ENCODE measurements at places on chromosomes 6 and 20.

DNA sequence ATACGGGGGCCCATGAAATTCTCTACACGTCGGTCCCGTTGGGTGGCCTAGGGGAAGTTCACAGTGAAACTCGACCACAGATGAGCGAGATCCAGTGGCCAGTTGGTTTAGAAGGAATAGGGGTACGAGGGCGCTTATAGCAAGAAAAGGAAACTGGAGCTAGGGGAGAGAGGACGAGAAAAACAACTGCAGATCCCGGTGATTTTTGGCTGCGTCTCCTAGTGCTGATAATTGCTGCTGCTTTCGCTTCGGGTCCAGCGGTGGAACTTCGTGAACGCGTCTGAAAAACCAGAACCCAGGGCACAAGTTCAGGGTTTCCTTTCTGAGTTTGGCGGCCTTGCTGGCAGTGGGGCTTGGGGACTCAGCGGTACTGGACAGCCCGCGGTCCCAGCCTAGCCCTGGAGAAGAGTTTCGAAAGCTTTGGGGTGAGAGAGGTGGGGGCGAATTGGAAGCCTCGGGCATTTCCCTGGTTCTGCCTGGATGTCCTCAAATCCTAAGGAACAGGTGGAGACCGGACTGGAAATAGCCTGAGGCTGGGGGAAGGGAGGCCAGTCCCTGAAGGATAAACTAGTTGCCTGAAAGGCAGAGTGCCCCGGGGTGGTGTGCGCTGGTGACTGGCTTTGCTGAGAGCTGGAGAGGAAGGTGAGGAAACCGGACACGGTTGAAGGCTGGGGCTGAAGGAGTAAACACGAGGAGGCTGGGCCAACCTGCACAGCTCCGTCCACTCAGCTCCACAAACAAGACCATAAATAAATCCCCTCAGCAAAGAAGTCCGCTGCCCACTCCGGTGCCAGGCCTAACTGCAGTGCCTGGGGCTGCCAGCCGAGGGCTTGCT is 793 bp downstream of the GMPR start:
- no peak for DNase-seq

GRCh38 chr20:63364801-63365585 is 3.8 kb upstream of the CHRNA4 start:
- no peak for DNase-seq

GRCh38 chr6:33987531-33988021 is 158.3 kb downstream of the GRM4 start:
- no peak for DNase-seq

DNA sequence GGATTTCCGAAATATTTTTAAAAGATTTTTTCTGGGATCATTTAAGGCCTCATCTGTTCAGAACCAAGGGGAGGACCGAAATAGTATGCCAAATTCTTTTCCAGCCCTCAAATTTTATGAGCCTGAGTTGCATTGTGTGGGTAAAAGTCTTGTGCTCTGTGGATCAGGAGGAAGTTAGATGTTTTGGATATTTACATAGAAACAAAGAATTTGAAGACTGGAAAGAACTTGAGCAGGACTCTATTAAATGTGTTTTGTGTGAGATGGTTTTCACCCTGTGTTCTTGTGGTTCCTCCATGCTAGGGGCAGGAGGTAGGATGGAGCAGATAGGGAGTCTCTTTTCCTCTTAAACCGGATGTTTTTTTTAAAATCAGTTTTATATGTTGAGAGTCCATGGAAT is 329.1 kb downstream of the LAMA2 start:
- no peak for DNase-seq

DNA sequence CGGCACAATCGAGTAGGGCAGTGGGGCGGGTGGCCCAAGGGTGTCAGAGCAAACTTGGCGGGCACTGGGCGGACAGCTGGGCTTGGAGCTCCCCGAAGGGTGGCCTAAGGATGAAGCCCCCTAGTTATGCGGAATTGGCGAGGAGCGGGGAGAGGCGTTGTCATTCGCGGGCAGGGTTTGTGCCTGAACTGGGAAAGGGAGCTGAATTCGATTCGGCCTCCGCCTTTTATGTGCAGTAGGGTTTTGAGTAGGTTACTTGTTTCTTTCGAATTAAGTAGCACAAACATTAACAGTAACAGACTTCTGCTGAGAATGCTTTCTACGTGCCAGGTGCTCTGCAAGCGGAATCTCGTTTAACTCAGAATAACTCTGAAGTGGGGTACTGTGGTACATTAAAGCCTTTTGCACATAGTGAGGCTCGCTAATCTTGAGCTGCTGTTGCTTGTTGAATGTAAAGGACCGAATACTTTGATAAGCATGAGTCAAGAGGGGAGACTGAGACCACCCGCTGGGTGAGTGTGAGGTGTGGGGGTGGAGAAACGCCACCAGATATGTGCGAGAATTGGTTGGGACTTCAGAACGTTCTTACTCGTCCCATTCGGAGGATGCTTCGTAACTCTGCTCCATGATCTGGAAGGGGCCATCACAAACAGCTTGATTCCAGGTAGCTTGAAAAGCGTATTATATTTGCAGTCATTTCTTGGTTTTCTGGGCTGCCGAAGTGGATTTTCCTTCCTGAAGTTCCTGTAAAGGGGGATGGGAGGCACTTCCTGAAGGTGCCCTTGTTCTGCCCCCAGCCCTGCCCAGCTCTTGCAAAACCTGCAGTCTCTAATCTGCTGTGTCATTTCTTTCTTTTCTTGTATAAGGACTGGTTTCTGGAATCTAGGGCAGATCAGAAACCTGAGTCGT is 833 bp downstream of the RAB5IF start:
- no peak for DNase-seq

- DNase-seq, result no peak
Observed at GRCh38 chr20:3250091-3250504, 11.1 kb upstream of the SLC4A11 start.

DNA sequence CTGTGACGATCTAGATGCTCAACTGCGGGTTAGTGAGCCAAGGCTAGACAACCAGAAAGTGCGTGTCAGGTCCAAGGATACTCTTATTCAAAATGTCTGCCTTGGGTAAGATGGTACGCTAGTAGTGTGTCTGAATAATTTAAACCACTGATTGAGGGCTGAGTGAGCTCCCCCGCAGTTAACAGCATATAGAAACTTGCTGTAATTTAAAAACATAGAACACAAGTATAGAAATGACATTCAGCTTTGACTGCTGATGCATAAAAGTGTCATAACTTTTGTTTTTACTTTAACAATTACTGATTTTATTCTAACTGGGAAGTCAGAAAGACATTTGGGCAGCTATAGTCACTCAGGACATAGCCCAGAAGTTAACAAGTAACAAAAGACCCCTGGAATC is 45.6 kb upstream of the SLC22A1 start:
- DNase-seq, result no peak

DNA sequence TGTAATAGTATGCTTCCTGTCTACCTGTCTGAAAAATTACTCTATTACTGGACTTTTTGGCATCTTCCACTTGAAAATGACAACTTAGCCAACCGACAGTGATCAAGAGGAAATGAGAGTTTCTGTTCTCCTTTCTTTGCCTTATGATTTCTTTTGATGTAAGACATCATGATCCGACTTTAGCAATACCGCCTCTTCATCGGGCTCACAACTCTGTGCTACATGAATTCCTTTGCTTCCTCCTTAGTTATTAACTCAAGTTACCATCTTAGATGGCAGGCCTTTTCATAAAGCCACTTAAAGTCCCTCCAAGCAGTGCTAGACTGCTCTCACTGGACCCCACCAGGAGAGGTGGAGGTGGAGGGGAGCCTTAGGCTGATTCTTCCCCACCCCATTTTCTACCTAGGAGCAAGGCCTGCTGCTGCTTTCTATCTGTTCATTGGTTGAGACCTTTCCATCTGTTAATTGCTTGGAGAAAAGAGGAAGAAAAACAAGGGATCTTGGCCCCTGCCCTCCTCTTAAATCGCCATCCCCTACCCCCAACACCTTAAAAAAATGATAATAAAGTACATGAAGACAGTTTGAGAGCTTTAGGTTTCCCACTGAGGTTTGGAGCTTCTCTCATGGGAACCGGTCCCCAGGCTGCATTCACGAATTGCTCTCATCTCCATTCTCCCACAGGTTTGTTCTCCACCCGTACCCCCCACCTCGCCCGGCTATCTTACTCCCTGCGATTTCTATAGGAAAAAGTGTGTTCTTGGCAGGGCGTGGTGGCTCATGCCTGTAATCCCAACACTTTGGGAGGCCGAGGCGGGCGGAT is 21.6 kb upstream of the MCM3 start:
- DNase-seq, result no peak

DNA sequence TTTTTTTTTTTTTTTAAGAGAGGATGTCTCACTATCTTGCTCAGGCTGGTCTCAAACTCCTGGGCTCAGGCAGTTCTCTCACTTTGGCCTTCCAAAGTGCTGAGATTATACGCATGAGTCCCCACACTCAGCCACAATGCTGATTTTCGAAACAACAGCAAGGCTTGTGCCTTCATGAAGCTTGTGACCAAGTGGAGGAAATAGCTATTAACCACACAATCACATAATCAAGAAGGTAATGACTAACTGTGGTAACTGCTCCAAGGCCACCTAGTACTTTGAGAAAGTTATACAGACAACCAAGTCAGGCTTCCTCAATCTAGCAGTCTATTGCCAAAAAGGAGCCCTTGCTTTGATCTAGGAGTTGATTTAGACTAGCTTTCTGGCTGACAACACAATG is 46.3 kb downstream of the SOD2 start:
- DNase-seq, result no peak

DNA sequence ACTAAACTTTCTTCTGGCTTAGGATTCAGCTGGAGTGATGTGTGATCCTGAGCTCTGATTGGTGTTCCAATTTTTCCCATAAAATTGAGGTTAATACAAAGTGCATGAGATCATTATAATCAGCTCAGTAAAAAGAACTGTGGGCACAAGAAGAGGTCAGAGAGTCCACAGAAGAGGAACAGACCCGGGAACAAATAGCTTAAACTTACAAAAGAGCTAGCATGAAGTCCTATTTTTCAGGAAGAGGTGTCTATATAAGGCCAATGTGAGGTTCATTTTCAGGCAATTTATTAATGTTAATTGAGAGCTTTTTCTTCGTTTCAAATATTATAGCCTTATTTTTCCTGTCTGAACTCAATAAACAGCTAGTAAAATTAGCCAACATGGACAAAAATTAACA is 26.9 kb upstream of the STX11 start:
- DNase-seq, result no peak

- DNase-seq, result no peak
Observed at GRCh38 chr6:30329331-30329730, 2.6 kb downstream of the TRIM39 start.

GRCh38 chr6:95614094-95614493 is 36.8 kb downstream of the MANEA start:
- DNase-seq, result no peak

DNA sequence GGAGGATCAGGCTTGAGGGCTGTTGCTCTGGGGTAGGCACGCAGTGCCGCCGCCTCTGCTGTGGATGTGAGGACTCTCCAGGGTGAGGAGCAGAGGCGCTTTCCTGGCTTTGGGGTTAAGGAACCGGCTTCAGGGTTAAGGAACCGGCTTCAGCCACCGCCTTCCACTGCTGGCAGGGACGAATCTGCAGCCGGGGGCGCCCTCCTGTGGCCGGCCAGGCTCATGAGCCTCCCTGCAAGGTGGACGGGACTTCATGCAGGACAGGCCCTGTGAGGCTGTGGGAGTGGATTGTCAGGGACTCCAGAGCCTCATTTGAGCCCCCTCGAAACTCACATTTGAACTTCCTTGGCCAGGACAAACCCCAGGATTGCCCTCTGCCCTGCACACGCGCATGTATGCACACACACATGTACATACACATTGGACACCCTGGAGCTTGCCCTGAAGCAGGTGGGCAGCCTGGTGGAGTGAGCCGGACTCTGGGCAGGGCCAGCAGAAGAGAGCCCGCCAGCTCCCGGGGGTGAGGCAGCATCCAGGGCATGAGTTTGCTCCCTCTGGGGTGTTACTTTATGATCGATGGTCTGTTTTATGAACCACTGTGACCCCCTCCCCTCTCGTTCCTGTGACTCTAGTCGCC is 146.9 kb downstream of the PHACTR3 start:
- DNase-seq, result peak; percentile 43

DNA sequence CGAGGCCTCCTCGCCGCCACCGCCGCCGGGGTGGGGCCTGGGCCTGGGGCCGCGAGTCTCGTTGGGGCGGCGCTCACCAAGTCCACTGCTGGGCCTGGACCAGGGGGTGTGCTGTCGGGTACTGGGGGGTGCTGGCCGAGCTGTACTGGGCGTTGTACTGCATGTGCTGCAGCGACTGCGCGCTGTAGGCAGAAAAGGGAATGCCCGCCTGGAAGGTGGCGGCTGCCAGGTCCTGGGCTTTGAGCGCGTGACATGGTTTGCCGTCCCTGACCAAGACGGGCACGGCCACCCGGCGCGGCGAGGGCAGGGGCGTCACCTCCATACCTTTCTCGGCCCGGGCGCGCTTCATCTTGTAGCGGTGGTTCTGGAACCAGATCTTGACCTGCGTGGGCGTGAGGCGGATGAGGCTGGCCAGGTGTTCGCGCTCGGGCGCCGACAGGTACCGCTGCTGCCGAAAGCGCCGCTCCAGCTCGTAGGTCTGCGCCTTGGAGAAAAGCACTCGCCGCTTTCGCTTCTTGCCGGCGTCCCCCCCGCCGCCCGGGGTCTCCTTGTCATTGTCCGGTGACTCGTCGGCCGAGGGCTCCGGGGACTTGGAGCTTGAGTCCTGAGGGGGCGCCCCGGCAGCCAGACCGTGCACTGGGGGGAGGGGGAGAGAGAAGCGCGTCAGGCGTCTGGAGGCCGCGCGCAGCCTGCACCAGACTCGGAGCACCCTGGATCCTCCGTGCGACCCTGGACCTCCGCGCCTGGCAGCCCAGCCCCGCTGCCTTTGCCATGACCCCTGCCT is 1.8 kb downstream of the NKX2-2 start:
- no peak for DNase-seq

DNA sequence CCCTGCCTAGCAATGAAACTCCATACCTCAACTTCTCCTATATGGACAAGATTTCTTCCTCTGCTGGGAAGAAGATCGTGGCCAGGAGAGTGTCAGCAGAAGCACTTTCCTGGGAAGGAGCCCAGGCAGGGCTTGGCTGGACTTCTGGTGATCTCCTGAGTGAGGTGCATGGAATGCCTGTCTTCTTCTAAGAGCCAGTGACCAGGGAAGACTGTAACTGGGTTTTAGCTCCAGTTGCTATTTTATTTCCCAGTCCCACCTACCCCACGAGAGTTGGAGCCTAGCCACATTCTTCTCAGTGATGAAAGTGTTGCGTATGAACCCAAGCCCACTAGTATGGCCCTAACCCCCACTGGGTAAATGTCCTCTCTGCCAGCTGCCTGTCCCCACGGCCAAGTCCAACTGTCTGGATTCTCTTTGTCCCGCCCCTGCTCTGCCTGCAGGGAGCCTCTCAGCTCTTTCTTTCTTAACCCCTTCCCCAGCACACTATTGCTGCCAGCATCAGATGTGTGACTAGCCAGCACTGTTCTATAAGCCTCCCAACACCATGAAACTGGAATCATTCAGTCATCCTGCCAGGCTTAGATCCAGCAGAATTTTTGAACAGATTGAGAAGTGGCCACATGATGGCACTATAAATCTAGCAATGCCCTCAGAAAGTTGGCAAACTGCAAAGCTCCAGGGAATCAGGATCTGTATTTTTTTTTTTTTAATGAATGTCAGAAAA is 69.8 kb upstream of the FAM184A start:
- DNase-seq, result no peak
